ENCODE measurements at places on chromosomes 16 and 17.
A peak's percentile ranks its signal among the peaks of the same experiment; 100 is the strongest.

DNA sequence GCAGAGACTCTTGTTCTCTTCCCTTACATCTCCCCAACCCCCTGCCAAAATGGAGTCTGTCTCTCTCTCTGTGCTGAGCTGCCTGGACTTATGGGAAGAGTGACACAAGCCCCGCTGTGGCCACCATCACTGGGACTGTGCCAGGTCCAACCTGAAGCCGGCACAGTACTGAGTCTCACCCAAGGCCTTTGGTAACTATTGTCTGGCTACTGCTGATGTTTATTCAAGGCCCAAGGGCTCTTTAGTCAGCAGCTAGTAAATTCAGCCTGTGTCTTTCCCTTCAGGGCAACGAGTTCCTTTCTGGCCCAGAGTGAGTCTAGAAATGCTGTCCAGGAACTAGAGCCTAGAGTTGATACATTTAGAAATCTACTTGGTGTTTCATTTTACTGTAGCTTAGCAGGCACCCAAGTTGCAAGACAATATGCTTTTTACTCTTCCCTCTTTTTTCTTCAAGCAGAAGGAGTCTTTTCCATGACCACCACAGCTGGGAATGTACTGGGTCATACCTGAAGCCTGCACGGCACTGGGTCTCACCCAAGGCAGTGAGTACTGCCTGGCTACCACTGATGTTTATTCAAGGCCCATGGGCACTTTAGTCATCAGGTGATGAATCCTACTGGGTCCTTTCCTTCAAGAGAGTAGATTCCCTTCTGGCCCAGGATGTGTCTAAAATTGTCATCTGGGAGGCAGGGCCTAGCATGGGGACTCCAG, 17.7 kb downstream of the EFCAB5 start:
- no peak for DNase-seq

DNA sequence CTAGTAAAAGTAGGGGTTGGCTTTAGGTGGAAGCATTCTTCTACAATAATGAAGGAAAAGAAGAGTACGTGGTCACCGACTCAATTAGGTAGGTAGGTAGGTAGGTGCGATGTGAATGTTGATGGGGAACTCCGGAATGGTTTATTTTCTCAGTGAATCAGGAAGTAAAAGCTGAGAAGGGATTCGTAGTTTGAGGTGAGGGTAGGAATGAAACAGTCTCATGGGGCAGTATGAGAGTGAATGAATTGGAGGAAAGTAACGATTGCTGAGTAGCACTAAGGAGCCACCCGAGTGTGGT, 13.9 kb downstream of the PER1 start:
- no peak for DNase-seq

- no peak for DNase-seq
These were observed 25.2 kb downstream of the TK2 start for GRCh38 chr16:66524601-66525164.

DNA sequence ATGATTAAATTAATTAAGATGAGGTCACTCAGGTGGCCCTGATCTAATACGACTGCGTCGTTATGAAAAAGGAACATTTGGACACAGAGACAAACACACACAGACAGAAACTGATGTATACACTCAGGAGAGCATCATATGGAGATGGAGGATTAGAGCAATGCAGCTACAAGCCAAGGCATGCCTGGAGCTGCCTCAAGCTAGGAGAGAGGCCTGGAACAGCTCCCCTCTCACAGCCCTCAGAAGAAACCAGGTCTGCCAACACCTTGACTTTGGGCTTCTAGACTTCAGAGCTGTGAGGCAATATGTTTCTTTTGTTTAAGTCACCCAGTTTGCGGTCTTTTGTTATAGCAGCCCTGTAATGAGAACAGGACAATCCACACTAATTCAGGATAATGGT, 318.9 kb downstream of the HS3ST3B1 start:
- DNase-seq, result no peak

DNA sequence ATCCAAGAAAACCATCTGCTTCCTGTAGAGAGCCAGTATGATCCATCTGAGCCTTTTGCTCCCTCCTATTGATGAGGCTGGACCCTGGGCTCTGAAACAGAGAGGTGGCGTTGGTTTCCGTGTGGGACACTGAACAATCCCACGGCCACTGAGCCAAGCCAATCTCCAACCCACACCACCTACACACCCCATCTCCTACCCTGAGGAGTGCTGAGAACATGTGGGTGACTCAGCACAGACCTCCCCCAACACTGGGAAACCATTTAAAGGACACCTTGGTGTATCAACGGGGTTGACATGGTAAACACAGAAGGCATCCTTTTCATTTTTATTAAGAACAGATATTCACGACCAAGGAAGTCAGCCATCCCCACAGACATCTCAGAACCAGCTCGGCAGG, 332.1 kb downstream of the SLC39A11 start:
- DNase-seq, result no peak

DNA sequence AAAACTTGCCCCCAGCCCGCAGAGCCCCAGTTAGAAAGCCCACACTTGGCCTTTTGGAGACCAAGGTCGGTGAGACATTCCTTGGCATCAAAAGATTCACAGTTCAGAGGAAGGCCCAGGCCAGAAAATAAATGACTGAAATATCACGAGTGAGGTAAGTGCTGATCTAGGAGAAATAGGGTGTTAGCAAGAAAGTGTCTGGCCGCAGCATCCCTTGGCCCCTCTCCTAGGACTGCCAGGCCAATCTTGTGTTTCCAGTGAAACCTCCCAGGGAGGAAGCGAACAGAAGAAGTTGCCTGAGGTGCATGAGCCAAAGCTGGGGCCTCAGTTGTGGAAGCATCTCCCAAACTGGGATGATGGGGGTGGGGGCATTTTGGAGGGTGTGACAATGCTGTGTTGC, 22.5 kb upstream of the NSMCE1 start:
- no peak for DNase-seq

- DNase-seq, result no peak
These were observed 24.0 kb downstream of the METRNL start for GRCh38 chr17:83103200-83103942.

- DNase-seq, result no peak
These were observed 5.8 kb downstream of the KIF18B start for GRCh38 chr17:44941712-44942331.

DNA sequence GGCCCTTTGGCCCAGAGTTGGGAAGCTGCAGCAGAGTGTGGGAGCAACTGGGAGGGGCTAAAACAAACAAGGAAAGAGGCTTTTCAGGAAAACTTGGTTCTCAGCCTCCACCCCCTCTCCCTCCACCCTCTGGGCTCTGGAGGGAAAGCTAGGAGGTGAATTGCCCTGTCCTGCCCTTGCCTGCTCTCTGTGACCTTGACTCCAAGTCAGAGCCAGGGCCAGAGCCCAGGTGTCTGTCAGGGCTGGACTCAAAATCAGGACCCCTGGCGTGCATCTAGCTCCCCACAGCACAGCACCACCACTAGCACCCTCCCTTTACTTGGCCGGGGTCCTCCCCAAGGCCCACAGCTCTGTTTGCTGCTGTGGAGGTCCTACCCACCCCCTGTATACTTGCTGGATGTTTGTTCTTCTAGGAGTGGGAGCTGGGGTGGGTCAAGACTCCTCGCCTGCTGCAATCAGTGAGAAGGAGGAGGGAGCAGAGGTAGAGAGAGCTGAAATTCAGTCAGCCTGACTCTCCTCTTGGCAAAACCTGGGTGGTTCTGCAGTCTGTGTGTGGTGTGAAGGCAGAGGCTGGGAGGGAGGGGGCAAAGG, 2.8 kb upstream of the NR1D1 start:
- DNase-seq, result no peak

- DNase-seq, result no peak
These were observed 580.1 kb downstream of the WWOX start for GRCh38 chr16:78679546-78679945.

- no peak for DNase-seq
These were observed 189.2 kb upstream of the AXIN2 start for GRCh38 chr17:65750631-65751115.

GRCh38 chr17:81050645-81051625, 16.0 kb downstream of the BAIAP2 start:
- no peak for DNase-seq

DNA sequence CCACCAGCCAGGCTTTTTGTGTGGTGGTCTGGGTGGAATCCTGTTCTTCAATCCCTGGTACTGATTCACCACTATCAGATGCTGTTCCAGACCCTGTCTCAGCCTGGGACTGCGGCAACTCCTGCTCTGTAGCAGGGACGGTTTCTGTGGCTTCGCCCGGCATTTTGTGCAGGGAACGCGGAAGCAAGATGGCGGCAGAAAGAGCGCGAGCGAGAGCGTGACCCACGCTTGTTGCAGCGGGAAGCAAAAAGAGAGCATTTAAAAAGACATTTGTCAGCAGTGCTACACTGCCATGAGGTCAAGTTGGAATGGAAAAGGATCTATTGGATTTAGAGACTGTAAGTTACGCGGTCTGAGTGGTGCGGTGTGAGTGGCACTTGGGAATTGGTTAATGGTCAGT, at the start of gene NACA2:
Gene NACA2, minus strand, starts transcription at position 202 of the 400 bp plus-strand sequence. Its CDS starts 39 bp downstream, at position 163.
- no peak for DNase-seq

- DNase-seq, result no peak
These were observed 258.8 kb upstream of the CDH5 start for GRCh38 chr16:66107661-66108060.

DNA sequence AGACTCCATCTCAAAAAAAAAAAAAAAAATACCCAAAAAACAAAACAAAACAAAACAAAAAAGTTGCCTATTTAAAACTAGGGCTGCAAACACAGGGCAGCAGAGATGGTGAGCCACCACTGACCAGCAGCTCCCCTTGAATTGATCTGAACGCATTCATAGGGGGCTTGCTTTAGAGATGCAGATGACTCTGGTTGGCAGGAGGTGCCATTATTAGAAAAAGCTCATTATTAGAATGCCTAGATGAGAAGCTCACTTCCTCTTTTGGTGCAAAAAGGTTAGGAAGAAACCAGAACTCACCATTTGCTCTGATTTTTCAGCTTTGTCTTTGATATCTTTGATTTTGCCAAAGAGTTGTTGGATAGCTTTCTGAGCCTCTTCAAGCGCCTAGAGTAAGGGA, 53.1 kb downstream of the VPS53 start:
- DNase-seq, result no peak

DNA sequence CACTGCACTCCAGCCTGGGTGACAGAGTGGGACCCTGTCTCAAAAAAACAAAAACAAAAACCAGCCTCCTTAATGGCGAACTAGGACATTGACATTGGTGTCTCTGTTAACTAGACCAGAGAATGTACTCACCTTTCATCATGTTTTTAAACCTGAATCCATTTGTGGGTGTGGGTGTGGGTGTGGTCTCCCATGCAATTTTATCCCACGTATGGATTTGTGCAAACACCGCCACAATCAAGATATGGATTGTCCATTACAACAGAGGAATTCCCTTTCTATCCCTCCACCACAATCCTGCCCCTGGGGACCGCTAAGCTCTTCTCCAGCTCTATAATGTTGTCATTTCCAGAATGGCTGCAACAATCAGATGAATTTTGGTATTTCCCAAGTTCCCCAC, 49.9 kb downstream of the DNAH17 start:
- DNase-seq, result no peak

- no peak for DNase-seq
These were observed 7.5 kb upstream of the ALKBH5 start for GRCh38 chr17:18176176-18176575.

DNA sequence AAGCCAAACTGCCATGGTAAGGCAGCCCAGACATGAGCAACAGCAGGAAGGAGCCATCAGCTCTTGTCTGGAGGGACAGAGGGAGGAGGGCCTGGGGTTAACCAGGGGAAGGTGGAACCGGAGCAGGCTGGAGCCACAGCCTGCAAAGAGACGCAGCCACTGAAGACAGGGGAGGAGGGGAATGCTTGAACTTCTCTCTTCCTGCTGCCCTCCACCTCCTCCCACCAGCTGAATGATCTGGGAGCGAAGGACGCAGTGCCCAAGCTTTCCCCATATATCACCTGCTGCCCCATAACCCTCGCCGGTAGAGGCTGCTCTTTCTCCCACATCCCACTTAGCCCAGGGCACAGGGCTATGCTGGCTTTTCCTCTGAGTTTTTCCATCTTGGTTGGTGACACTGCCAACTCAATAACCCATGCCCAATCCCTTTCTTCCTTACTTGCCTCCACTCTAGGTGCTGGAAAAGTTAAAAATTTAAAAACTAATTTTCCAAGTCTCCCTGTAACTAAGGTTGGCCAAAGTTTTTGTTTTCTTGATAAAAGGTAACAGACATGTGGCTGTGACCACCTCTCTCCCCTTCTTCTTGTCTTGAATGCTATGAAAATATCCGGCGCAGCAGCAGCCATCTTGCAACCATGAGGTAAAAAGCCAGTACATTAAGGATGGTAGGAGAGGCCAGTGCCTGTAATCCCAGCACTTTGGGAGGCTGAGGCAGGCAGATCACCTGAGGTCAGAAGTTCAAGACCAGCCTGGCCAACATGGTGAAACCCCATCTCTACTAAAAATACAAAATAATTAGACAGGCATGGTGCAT, 21.8 kb upstream of the CACNG4 start:
- DNase-seq, result no peak

- peak; percentile 42 for DNase-seq
These were observed 1.3 kb upstream of the SLC6A4 start for GRCh38 chr17:30236766-30237165.

GRCh38 chr17:10745231-10745630, 15.4 kb upstream of the TMEM220 start:
- no peak for DNase-seq

Data from NCI-H748 treated with DMSO at 0.1 percent for 48 hours (cell line).